Hindlimb muscle (tissue), 1 donor: ENCODE measurements at places on chromosomes 4 and X.

DNA sequence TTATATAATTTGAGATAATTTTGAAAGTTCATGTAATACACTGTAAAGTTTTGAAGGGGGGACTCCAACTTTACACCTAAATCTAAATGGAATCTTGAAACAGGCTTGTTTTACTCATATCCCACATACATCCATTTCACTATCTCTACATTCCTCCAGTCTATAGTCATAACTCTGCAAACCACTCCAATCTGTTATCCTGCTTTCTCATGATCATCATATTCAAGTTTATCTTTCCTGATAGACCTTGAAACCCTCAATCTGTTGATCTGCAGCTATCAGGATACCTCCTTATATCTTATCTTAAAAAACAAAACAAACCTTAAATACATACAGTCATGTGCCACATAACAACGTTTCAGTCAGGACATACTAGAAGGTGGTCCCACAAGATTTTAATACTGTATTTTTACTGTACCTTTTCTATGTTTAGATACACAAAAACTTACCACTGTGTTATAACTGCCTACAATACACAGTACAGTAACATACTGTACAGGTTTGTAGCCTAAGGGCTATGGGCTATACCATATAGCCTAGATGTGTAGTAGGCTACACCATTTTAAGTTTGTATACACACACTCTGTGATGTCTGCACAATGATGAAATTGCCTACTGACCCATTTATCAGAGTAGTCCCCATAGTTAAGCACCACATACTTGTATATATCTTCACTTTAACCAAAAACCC, 14.0 kb downstream of the CHIC2 start:
- DNase-seq, result no peak

DNA sequence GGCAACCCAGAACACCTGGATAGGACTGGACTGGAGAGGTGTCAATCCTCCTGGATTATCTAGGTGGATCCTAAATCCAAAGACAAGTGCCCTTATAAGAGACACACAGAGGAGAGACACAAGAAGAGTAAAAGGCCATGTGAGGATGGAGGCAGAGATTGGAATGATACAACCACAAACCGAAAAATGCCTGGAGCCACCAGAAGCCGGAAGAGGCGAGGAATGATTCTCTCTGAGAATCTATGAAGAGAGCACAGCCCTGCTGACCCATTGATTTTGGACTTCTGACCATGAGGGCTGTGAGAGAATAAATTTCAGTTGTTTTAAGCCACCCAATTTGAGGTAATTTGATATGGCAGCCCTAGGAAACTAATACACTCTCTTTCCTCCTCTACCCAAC, 20.1 kb downstream of the GPC3 start:
- no peak for DNase-seq

GRCh38 chr4:16852228-16852627, 46.2 kb downstream of the LDB2 start:
- no peak for DNase-seq

GRCh38 chr4:61514991-61515390, 314.9 kb downstream of the ADGRL3 start:
- no peak for DNase-seq

GRCh38 chrX:153693216-153694086, 5.7 kb downstream of the SLC6A8 start:
- no peak for DNase-seq

DNA sequence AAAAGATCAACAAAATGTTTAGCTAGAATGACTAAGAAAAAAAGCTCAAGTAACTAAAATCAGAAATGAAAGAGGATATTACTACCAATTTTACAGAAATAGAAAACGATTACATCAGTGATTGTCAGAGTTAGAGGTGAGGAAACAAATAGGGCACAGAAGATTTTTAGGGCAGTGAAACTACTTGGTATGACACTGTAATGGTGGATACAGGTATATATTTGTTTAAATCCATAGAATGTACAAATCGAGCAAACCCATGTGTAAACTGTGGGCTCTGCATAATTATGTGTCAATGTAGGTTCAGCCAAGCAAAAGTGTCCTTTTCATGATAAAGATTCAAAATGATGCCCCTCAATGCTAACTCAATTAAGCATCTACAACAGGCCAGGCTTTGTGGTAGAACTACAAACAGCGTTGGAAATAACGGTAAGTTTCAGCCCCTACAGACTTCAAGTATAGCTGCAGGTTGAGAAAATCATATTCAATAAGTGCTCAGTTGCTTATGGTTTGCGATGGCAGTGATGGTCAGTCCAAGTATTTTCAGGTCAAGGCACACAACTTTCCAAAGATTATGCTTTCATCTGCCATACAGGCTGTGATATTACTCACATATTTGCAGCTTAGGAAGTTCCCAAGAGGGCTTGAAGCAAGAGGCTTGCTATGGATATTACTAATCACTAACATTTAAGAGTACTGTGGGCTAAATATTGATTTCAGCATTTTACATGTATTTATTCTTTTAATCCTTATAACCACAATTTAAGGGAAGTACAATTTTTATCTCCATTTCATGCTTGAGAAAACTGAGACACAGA, 158.6 kb downstream of the TET2 start:
- DNase-seq, result no peak

GRCh38 chr4:89301003-89301402, 6.6 kb downstream of the GPRIN3 start:
- no peak for DNase-seq

DNA sequence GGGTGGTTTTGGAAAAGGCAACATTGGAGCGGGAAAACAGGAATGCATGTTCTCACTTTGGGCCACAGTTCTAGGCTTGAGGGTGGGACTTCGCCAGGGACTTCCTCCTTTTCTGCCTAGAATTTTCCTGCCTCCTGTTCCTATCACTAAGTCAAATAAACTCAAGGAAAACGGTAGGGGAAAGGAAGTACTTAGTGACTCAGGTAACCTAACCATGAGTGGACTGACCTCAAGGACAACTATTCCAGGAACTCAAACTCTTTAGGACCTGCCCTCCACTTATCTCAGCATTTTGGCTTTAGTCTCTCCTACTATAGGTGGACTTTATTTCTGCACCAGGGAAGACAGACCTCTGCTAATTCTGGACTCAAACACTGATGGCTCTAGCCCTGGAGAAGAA, 281.7 kb downstream of the ZNF674 start:
- no peak for DNase-seq

DNA sequence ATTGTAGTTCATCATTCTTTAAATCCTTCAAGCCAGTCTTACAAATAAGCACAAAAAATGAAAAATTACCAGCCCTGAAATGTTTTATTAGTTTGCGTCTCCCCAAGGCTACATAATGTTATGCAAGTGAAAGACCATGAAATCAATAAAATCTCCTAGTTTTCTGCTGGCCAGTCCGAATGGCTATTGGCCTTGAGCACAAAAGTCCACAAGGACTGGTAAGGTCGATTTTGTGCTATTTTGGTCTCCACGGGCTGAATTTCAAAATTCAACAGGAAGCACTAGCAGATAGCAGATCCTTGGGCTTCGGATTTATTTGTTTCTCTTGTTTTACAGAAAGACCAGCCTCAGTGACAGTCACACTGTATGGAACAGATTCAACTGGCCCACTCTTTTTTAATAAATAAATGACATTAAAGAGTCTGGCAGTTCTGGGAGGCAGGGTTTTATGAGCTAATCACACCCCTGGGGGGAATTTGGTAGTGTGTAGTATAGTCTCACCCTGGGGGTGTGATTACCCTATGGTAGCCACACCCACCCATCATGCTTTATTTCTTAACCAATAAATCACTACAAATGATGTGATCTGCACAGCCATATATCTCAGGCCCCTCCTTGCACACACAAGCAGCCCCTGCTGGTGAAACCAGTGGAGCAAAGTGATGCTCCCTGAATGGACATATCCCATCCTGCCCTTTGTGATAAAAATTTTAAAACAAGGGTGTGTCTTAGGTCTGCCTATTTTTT, 51.1 kb upstream of the TMEM33 start:
- DNase-seq, result no peak

- DNase-seq, result no peak
Measured at GRCh38 chrX:151984328-151984727, 9.9 kb upstream of the GABRE start.

GRCh38 chr4:137664046-137664387, 131.7 kb upstream of the PCDH18 start:
- peak; percentile 55 for DNase-seq

DNA sequence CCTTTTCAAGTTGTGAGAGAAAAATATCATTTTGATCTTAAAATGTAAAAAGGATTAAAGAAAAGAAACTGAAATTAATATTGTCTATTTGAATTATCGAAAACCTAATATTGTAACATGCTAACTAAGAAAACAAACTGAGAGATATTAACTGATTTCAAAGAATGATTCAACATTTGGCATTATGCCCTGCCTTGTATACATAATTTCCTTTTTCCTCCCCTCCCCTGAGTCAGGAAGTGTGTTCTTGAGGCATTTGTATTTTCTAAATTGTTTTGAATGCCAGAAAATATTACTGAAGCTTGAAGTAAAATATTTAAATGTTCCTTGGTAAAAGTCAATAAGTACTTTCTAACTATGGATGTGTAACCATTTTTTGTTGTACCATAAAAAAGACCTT, 49.4 kb downstream of the RPS6KA3 start:
- DNase-seq, result peak; percentile 16
